ENCODE measurements at places on chromosomes 6 and 20. TPM values are rescaled to one million over a fixed set of nuclear protein-coding genes. Genes with fewer than 3 reads are reported as not detected.

The TMEM217 gene
- total RNA-seq = 1.4 TPM

The OOEP gene
- not detected for total RNA-seq

The FOXS1 gene
- total RNA-seq = not detected

The WFDC12 gene
- total RNA-seq = not detected

The LST1 gene
- not detected for total RNA-seq

The MRPS10 gene
- 47.0 TPM for total RNA-seq

The ESF1 gene
- 2.7 TPM for total RNA-seq

The C6orf15 gene
- total RNA-seq = not detected

The ELOVL4 gene
- 2.3 TPM for total RNA-seq

The ENPP5 gene
- total RNA-seq = under 0.01 TPM

The CFAP206 gene
- total RNA-seq = 0.28 TPM

The BCLAF1 gene
- total RNA-seq = 142 TPM

The BPIFA1 gene
- not detected for total RNA-seq

The SAMD10 gene
- total RNA-seq = 0.54 TPM

The HUS1B gene
- total RNA-seq = 0.56 TPM

All from IMR-90 (cell line).